ENCODE measurements at places on chromosomes 4 and X.

DNA sequence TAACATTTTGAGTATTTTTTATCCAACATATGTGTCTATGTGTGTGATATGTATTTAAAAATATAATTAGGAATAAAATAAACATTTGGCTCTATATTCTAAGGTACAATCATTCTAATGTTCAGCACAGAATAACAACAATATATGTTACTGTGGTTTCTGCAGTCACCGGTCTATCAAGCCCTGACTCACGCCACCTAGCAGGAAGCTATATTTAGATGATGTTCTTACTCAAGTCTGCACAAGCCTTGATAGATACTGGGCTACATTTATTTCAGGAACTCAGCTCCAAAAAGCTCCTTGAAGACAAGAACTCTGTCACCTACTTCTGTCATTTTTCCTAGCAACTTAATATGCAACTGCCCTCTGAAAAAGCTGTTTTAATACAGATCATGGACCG lies 152.0 kb upstream of the FTHL17 start:
- DNase-seq: no peak

GRCh38 chr4:100075056-100075455 lies 115.2 kb downstream of the DDIT4L start:
- no peak for DNase-seq

DNA sequence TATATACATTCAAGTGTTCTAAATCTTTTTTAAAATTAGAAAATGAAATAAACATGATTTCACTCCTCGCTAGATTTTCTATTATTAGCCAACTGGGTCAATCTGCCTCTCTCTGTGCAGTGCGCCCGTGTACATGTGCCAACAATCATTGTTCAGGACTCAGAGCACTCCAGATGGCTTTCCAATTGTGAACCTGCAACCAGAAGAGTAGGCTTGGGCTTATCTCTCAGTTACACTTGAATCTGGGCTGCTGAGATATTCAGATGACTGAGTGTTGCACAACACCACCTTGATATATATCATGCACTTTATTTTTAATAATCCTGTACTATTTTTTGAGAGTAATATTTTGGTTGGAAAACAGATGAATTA lies 184.0 kb upstream of the FSTL5 start:
- DNase-seq: no peak

- DNase-seq: no peak
Observed at GRCh38 chr4:148044912-148045352, 313.0 kb downstream of the ARHGAP10 start.

- no peak for DNase-seq
Observed at GRCh38 chr4:79893456-79893855, 179.6 kb downstream of the ANTXR2 start.

DNA sequence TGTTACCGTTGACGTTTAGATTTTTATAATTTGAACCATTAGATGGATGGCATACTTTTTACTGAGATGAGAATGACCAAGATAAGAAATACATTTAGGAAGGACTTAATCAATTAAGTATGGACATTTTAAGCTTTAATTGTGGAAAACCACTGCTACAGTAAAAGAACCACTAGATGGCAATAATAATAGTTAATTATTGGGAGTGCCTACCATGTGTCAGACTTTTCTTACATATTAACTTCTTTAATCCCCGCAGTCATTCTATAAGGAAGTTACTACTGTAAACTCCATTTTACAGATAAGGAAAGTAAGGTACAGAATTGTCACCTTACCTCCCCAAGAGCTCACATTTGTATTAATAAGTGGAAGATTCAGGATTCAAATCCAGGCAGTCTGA lies 48.5 kb upstream of the MYOZ2 start:
- DNase-seq: no peak

GRCh38 chr4:90025248-90025647 lies 101.9 kb upstream of the CCSER1 start:
- no peak for DNase-seq

DNA sequence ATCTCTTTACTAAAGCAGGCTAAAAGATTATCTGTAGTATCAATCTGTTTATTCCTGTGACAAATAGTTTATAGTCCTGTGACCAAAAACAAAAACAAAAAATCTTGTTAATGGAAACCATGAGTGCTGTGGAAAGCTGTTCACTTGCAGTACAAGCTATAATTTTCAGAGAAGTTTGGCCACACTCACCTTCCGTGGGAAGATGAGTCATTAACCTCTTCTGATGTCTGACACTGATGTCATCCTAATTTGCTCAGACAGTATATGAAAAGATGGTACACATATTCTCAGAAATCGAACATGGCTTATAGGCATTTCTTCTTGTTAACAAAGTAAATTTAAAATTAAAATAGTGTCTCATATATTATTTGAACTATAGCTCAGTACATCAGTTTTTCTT lies 19.9 kb upstream of the ENPP6 start:
- DNase-seq: no peak

- DNase-seq: no peak
Observed at GRCh38 chrX:40727093-40727492, 8.2 kb downstream of the MED14 start.

DNA sequence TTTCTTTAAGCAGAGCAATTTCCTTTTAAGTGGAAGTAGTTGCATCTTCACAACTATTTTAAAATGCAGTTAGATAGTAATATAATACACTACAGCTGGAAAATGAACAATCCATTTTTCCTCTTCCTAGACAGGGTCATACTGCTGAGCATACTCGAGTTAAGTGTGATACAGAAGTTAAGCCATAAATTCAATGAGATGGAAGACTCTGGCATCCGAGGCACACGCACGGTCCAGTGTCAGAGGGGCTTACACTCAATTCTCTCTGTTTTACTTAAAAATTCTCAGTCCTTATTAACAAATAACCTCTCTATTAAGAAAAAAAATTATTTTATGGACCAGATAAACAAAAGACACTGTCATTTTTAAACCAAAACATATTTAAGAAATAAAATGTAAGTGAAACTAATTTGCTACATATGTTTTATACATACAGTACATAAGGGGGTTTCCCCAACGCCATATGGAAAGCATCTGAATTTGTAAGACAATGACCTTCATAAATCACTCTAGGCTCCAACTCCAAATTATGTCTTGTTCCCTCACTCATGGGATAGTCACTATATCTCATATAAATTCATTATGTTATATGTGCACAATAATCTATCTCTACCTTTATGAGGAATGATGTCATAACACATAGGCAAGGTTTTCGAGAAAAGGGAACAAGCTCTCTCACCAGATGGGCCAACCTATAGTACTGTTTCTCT lies 315.3 kb downstream of the PAPSS1 start:
- DNase-seq: no peak

- DNase-seq: no peak
Observed at GRCh38 chr4:85210353-85210752, 243.9 kb upstream of the WDFY3 start.

DNA sequence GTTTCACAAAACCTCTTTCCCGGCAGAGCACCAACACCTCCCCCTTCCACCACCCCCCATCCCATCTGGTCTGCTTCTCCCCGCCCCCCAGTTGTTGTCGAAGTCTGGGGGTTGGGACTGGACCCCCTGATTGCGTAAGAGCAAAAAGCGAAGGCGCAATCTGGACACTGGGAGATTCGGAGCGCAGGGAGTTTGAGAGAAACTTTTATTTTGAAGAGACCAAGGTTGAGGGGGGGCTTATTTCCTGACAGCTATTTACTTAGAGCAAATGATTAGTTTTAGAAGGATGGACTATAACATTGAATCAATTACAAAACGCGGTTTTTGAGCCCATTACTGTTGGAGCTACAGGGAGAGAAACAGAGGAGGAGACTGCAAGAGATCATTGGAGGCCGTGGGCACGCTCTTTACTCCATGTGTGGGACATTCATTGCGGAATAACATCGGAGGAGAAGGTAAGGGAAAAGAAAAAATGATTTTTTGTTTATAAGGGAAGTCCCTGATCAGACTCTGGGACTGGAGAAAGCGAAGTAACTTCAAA lies at the start of gene PDGFRA:
Gene PDGFRA, plus strand, starts transcription at position 333 of the 541 bp plus-strand sequence. CDS start 29,476 bp downstream, outside the sequence.
- no peak for DNase-seq

GRCh38 chrX:47751670-47752069 lies 85.0 kb upstream of the ZNF81 start:
- DNase-seq: no peak

GRCh38 chr4:111806331-111806730 lies 338.9 kb upstream of the FAM241A start:
- no peak for DNase-seq

DNA sequence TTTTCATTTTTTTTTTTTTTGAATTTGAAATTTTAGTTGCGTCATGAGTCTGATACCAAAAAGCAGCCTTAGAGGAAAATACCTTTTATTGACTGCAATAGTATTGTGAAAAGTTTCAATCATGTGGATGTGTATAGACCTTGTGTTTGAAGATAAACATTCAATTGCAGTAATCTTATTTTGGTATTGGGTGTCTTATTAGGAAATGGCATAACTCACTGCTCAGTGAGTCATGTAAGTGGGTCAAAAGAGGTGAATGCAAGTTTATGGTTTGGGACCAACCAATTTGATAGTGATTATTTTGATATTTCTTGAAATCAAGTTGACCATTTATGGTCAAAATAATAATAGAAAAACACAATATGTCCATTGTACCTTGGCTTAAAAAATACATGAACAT lies 627.8 kb upstream of the SLIT2 start:
- no peak for DNase-seq

DNA sequence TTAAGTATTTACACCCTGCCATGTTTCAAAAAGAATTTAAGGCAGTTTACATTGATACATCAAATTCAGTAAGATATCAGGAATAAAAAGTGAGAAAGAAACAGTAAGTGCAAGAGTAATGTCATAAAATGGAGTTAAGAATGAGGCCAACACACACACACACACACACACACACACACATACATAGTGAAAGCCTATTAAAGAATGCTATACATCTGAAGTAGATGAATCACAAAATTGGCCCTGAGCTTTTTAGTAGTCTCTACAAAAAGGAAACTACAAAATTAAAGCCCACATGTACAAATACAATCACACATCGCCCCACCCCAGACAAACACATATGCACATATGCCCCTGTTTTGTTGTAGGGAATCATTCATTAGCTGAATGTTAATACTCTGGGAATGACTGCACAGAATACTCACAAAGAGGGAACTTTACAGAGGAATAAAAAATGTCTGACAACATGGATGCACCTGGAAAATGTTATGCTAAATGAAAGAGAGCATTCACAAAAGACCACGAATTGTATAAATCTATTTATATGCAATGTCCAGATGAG lies 428.8 kb downstream of the IL15 start:
- no peak for DNase-seq

GRCh38 chrX:43225626-43226328 lies 430.3 kb upstream of the MAOA start:
- no peak for DNase-seq

All from NCI-H187 (cell line).